HT1080 (cell line): ENCODE measurements at places on chromosomes 4 and X. TPM values are rescaled to one million over a fixed set of nuclear protein-coding genes. Genes with fewer than 3 reads are reported as not detected.

The TMEM35A gene
- total RNA-seq: 0.16 TPM in 1 of 2 replicates, not detected in the other

The CT45A5 gene
- total RNA-seq: 4.1 and 5.8 TPM in 2 replicates

The XKRX gene
- 0.13 TPM in 2 replicates for total RNA-seq

The USP51 gene
- 0.57 and 0.58 TPM in 2 replicates for total RNA-seq

The SH3D19 gene
- total RNA-seq: 22.6 and 22.7 TPM in 2 replicates

The RPL9 gene
- total RNA-seq: 1,343 and 2,018 TPM in 2 replicates

The TCEAL6 gene
- not detected in 2 replicates for total RNA-seq

The CSAG1 gene
- total RNA-seq: 63.8 and 71.6 TPM in 2 replicates

The MEPE gene
- not detected in 2 replicates for total RNA-seq

The RTL5 gene
- not detected in 2 replicates for total RNA-seq

The ATP1B4 gene
- total RNA-seq: not detected in 2 replicates

GRCh38 chr4:168503652-168504362 is 7.0 kb downstream of the PALLD start:
- DNase-seq: peak; percentile 63

DNA sequence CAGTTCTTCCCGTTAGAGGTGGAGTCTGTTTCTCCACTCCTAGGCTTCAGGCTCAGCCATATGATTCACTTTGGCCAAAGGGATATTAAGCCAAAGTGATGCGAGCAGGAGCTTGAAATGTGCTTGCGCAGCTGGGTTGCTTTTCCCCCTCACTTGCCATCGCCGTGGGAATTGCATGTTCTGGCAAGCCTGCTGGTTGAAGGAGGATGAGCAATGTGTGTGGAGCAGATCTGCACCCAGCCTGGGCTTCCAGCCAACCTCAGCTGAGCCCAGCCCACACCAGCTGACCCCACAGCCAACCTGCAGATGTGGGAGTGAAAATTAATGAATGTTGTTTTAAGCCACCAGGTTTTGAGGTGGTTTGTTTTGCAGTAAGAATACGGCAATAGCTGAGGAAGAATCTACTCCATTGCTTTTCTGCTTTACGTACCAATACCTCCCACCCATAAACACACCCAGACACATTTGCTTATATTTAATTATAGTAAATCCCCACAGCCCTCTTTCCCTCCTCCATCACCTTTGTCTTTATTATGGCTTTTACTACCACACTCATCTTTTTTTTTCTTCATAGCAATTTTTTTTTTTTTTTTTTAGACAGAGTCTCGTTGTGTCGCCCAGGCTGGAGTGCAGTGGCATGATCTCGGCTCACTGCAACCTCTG is 132.8 kb upstream of the FUNDC1 start:
- DNase-seq: peak; percentile 78

DNA sequence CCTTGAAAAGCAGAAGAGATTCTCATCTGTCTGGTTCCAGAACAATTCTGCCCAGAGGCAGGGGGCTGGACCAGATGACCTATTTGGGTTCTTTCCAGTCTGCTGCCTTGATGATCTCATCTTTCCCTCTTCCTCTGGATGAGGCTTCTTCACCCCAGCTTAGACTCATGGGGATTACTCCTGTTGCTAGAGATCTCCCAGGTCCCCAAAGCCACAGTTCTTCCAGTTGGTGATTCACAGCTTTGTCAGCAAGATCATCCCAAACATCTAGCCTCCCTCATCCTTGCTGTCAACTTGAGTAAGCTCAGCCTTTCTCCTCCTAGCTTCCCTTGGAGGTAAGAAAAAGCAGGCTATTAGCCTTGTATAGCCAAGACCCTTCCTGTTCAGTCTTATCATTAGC is 64.2 kb upstream of the PJA1 start:
- peak; percentile 53 for DNase-seq

DNA sequence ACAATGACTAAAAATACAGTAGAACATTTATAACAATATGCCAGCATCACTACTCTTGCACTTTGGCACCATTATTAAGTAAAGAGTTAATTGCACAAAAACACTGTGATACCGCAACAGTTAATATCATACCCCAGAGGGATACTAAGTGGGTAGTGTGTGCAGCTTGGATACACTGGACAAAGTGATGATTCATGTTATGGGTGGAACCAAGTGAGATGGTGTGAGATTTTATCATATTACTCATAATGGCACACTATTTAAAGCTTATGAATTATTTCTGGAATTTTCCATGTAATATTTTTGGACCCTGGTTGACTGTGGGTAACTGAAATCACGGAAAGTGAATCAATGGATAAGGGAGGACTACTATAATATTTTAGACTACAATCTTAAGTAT is 265.3 kb downstream of the PCDH18 start:
- DNase-seq: peak; percentile 31

DNA sequence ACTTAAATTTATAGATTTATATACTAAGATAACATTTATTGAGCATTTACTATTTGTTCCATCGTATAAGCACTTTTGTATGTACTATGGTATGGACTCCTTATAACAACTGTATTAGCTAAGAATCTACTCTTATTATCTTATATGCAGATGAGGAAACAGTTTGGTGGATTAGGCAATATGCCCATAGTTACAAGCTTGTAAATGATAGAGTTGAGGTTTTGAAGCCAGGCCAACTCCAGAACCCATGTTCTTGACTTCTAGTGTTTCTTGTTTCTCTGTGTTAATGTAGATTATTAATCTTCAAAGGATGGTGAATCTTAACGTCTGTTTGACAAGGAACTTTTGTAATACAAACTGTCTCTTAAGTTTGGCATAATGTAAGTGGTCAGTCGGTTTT is 71.3 kb downstream of the STIM2 start:
- DNase-seq: no peak

- DNase-seq: no peak
Observed at GRCh38 chr4:3783693-3784306, 17.6 kb downstream of the ADRA2C start.

DNA sequence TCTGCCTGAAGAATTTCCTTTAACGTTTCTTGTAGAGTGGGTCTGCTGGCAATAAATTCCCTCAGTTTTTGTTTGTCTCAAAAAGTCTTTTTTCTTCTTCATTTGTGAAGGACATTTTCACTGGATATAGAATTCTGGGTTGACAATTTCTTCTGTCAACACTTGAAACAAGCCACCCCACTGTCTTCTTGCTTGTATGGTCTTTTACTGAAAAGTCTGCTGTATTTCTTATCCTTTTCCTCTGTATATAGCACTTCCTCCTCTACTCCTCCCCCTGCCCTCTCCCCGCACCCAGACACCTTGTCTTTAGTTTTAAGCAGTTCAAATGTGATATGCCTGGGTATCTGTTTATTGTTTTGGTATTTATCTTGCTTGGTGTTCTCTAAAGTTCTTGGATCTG is 23.3 kb downstream of the SLC9A7 start:
- DNase-seq: no peak

- DNase-seq: no peak
Observed at GRCh38 chr4:185998791-185999190, 70.2 kb upstream of the TLR3 start.

DNA sequence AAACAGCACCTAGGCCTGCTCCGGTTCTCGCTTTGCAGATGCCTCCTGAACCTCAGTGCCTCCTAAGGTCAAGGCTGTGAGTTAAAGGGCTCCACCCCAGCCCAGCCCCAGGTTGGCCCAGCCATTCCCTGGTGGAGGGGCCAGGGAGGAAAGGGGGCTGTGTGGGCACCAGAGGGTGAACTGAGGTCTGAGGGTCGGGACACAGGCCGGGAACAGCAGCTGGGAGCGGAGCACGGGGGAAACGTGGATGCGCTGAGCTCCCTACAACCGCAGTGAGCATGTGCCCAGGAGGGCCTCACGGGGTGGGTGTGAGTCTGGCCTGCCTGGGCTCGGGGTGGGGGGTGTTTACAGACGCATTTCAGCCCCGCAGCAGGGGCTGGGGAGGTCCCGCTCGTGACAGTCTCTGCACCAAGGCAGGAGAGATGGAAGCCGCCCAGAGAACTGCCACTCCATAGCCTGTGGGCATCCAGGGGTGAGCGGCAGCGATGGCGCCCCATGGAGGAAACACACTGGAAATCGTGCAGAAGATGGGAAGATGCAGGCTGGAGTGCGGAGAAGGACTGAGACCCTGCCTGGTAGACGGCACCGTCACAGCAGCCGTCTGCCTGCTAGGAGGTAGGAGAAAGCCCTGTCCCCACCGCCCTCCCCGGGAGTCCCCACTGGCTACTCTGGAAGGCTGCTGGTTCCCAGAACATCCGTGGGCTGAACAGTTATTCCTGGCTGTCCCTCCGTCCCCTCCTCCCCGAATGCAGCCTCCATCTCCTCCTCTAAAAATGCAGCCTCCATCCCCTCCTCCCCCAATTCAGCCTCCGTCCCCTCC is 9.9 kb upstream of the SLC25A6 start:
- DNase-seq: no peak

DNA sequence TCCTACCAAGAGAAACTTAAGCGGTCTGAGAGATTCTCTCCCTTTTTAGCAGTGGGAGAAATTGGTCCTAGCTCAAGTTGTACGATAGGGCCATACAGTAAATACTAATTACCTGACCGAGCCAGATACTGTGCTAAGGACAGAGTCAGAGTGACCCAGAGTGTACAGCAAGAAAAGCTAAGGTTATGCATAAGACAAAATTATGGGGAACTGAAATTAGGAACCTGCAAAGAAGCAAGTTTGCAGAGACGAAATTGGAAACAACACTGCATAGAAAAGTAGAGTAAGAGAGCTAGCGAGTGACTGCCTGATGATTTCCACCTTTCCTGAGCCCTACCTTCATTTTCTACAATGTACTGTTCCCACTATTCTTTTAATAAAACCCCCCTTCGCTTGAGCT is 278.1 kb downstream of the NKX6-1 start:
- DNase-seq: no peak

DNA sequence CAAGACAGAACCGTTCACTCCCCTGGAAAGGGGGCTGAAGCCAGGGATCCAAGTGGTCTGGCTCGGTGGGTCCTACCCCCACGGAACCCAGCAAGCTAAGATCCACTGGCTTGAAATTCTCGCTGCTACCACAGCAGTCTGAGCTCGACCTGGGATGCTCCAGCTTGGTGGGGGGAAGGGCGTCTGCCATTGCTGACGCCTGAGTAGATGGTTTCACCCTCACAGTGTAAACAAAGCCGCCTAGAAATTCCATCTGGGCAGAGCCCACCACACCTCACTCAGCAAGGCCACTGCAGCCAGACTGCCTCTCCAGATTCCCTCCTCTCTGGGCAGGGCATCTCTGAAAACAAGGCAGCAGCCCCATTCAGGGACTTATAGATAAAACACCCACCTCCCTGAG is 13.4 kb upstream of the PBDC1 start:
- no peak for DNase-seq

DNA sequence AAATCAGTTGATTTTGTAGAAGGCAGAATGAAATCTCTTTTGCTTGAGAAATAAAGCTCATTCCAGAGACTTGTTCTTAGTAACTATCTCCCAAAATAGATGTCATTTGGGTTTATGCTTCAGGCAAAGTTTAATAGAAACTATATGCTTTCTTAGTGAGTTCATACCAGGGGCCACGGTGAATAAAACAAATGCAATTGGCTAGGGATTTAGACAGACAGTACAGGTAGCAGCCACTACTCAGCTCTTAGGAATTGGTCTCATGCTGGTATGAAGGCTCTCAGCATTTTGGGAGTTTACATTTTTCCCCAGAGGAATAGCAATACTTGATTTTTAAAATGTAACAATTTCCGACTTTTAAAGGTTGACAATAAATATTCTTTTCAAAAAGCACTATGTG is 27.0 kb downstream of the GYPA start:
- DNase-seq: no peak

- DNase-seq: peak; percentile 84
Observed at GRCh38 chr4:53573696-53574095, 17.6 kb downstream of the LNX1 start.

DNA sequence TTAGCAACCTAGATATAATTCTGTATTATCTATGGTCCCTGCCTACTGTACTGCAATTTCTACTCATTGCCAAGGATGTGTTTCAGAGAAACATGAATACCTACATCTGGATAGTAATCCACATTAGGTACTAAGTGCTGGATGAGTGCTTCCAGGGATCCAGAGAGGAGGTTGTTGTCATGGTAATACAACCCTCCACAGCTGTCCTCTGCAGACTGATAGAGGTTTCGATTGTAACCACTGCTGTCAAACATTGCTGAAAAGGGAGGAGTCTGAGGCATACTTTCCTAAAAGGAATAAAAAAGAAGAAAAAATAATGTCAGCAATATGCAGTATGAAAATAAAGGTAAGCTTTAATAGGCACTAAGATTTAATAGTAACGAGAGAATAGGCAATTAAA is 12.5 kb downstream of the RASGEF1B start:
- no peak for DNase-seq

DNA sequence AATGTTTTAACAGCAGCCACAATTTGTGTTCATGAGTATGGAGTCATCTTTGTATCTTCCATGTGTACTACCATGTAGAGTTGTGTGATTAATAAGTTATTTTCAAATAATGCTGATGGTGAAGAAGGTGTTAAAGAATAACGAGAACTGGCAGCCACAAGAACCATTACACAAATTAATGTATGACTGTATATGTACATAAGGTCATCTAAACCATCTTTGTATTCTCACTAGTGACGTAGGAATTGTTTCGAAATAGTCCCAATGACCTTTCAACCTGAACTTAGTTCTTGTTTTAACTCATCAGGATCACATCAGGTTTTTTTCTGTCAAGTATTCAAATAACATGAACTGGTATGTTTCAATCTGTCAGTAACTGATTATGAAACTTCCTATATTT is 48.3 kb upstream of the NOCT start:
- no peak for DNase-seq

- DNase-seq: no peak
Observed at GRCh38 chr4:87716371-87717265, 66.5 kb downstream of the DMP1 start.

DNA sequence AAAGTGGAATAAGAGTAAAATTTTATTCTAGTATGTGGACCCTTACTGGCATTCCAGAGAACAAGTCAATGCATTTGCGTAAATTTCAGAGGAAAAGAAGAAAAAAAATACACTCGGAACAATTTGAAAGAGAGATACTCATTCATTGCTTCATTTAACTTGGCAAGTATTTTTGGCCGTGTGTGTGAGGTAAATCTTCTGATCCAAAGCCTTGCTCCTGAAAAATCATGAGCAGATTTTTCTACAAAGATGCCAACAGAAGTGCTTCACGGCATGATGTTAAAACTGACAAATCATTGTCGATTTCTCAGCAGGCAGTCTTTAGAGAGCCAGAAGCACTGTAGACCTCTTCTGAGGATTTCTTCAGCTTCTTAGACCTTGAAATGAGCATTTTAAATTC is 194.0 kb downstream of the COX18 start:
- DNase-seq: no peak

- peak; percentile 48 for DNase-seq
Observed at GRCh38 chr4:94412658-94413038, 39.1 kb upstream of the PDLIM5 start.
